ENCODE measurements at places on chromosomes 7 and 10. TPM values are rescaled to one million over a fixed set of nuclear protein-coding genes. Genes with fewer than 3 reads are reported as not detected.

DNA sequence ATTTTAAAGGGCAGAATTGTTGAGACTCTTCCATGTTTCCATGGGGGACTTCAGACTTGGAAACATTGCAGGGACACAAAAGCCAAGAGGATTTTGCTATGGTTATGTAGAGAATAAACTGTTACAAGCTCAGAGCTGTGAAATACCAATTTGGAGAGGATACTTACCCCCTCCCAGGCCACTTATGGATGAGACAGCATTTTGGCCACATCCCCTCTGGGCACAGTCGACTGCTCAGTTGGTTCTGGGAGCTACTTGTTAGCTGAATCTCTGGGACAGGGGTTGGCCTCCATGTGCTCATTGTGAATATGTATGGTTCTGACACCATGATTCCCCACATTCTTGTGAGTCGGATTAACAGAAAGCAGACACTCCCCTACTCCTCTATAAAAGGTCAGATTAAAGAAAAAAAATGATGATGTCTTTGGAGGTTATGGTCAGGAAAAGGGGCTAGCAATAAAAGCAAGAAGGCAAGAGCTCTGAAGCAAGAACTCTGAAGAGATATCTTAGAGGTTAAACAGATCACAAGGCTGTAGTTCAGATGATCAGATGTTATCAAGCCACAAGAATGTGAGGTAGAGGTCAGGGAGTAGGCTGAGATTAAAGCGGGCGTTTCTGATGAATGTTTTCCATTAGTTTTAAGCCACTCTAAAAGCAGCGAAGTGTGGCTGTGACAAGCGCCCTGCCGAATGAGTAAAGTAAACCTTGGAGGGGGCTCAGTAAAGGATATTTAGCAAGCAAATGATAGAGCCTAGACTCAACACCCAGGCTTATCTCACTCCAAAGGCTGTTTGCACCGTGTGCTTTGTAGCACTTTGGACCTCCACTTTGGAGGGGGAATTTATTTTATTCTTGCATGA lies 17.2 kb downstream of the STAMBPL1 start:
- no peak for DNase-seq

DNA sequence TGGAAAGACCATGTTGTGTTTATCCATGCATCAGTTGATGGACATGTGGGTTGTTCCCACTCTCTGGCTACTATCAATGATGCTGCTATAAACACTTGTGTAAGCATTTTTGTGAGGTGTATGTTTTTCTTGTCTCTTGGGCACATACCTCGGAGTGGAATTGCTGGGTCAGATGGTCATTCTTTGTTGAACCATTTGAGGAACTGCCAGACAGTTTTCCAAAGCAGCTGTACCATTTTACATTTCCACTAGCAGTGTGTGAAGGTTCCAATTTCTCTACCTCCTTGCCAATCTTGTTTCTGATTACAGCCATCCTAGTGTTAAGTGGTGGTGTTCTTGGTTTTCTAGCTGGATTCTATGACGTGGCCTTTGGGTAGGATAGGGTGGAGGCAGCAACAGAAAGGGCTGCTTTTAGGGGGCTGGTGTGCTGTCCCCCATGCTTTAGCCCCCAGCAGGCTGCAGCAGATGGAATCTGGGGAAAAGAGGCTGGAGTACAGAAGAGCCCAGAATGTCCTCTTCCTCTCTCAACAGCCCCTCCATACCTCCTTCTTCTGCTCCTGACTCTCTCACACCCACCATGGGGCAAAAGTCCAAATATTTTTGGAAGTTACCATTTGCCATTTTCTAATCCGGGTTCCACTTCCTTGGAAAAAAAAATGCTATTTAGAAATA lies 352.7 kb downstream of the FRMD4A start:
- no peak for DNase-seq

ZC3HAV1L gene
- 11.1 TPM for total RNA-seq

- no peak for DNase-seq
Measured at GRCh38 chr10:6877722-6878392, 297.8 kb upstream of the PRKCQ start.

DNA sequence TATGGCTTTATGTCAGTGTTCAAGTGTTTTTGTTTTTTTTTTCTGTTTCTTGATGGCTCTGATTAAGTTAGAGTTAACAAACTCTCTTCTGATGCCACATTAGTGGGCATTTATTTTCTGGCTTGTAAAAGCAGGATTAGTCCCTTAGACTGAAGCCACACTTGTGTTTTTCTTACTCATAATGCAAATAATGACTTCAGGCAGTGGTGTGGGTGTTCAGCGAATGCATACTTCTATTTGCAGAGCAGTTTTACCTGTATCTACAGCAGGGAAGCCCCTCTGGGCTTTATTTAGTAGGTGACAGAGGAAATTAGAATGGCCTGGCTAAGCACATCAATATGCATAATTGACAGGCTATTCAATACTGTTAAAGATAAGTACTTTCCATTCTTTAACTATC lies 79.9 kb downstream of the CNNM2 start:
- no peak for DNase-seq

- DNase-seq = no peak
Measured at GRCh38 chr7:134289841-134290240, 26.9 kb downstream of the SLC35B4 start.

DNA sequence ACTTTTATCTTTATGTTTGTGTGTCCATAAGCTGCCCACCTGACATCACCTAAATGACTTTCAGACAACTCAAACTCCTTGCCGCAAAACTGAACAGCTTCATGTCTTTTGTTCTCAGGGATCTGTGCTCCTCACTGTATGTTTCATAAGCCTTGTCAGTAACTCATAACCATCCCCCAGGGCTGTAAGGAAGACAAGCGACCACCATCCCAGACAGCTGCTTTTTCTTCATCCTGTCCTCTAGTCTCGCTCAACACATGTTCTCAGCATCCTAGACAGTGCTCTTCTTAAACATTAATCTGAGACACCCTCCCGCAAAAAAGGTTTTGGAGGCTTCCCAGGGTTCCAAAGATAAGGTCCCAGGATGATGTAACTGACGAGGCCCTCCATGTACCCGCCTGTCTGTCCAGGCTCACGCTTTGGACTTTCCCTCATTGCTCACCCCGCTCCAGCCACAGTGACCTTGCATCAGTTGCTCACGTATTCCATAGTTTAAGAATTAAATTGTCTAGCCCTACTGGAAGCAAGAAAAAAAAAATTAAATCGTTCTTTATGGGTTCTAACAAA lies 69.8 kb downstream of the MAP3K8 start:
- no peak for DNase-seq

DNA sequence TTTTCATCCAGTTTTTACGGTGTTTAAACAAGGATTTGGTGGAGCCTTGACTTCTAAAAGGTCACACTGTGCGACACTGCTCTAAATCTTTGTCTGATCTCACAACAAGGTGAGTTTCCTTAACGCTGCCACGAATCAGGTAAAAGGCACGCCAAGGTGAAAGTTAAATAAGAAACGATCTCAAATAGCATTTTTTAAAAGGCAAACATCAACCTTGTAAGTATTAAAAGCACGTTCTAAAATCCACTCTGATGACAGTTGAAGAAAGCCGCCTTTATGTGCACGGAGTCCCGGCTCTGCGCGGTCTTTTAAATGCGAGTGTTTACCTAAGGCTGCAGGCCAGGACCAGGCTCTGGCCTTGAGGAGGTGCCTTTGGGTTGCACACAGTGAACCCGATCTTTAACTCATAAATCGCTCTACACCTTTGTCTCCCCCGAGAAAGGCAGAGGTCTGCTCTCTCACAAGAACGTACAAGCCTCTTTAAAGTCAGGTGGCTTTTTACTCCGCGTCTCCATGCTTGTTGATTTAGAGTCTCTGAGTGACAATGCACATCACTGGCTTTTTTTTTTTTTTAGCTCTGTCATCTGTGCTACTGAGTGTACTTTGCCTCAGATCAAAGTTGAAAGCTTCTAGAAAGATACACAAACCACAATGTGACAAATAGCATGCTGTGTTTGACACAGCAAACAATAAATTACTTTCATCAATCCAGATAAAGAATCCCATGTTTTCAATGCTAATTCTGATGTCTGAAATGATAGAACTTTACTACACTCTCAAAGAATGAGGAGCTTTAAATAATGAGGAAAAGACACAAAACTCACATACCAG lies 25.9 kb upstream of the RNF32 start:
- DNase-seq = no peak

TMEM176B gene
- total RNA-seq = not detected

GRCh38 chr7:99497766-99498545 lies 2.1 kb downstream of the ZNF394 start:
- DNase-seq = no peak

Measured in lung microvascular endothelial cell (primary cell).